Mesendoderm (in vitro differentiated cells): ENCODE measurements at places on chromosomes 2 and 18.

DNA sequence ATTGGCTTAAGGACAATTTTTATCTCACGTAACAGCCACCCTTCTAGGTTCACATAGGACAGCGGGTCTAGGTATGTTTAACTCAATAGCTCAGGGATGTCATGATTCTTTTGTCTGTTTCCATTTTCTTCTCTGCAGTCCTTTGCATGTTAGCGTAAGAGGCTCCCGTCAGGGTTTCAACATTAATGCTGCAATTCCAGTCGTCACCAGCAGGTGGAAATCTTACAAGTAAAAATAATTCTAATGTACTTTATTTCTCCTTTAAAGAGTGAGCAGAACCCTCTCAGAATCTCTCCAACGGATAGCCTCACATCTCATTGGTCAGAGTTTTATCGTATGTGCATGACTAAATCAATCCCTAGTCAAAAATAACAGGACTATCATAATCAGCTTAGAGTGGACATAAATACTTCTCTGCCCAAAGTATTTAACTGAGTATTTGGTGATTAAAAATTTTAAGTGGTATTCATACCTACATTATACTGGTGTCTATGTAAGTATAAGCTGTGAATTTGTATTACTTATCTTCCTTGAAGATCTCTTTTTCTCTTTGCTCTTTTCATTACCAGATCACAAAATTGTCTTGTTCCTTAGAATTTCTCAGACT lies 487.2 kb upstream of the GCFC2 start:
- peaks cover 2% of the 10 kb centered on the region for H3K4me1 ChIP-seq
- no peak overlapping the region for H3K27ac ChIP-seq
- no peak overlapping the region for H3K4me3 ChIP-seq
- peak; percentile 88 for DNase-seq
- no peaks in the 10 kb centered on the region for H3K27me3 ChIP-seq

DNA sequence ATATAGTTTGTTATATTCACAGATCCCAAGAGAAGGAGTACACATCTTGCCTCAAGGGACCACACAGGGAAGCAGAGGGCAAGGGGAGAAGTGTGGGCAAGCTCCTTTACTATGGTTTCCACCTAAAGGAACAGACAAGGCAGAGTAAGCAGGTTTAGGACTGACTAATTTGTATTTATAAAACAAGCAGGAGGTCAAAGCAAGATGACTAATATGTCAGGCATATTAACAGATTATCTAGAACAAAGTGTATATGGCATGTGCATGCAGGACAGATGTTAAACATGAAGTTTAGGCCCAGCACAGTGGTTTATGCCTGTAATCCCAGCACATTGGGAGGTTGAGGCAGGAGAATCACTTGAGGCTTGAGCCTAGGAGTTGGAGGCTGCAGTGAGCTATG lies 3.7 kb upstream of the LRP2 start:
- H3K27me3 ChIP-seq = peaks cover 22% of the 10 kb centered on the region
- no peaks in the 10 kb centered on the region for H3K4me1 ChIP-seq
- DNase-seq = no peak
- no peaks in the 10 kb centered on the region for H3K36me3 ChIP-seq

GRCh38 chr2:101566632-101567228 lies 91.8 kb upstream of the RFX8 start:
- no peaks in the 10 kb centered on the region for H3K36me3 ChIP-seq
- no peak overlapping the region for H3K27ac ChIP-seq
- no peak for DNase-seq
- no peaks in the 10 kb centered on the region for H3K4me1 ChIP-seq
- no peaks in the 10 kb centered on the region for H3K27me3 ChIP-seq

GRCh38 chr2:21001225-21001946 lies 42.5 kb downstream of the APOB start:
- no peaks in the 10 kb centered on the region for H3K36me3 ChIP-seq
- no peak overlapping the region for H3K4me3 ChIP-seq
- no peak for DNase-seq
- no peak overlapping the region for H3K27ac ChIP-seq

DNA sequence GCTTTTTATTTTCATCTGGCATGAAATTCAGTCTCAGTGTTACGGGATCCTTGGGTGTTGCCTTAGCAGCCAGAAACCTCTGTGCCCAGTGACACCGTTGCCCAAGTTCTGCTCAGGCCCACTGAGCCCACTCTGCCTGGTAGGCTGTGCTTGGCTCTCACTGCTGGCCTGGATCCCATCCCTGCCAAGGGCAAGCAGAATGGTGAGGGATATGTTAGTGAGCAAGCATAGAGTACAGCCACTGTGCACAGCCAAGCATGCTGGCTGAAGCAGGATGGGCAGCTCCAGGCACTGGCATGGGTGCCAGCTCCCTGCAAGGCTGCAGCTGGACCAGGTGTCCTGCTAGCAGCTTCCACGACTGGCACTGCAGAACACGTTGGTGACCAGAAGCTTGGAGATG lies 194.7 kb upstream of the TFPI start:
- H3K27ac ChIP-seq = no peak overlapping the region
- H3K36me3 ChIP-seq = no peaks in the 10 kb centered on the region
- no peaks in the 10 kb centered on the region for H3K27me3 ChIP-seq
